HFFc6 (cell line): ENCODE measurements at places on chromosomes 2 and 18.

GRCh38 chr2:224507789-224508188 is 77.4 kb downstream of the CUL3 start:
- no peak for DNase-seq

GRCh38 chr18:26480897-26481795 is 67.2 kb downstream of the KCTD1 start:
- DNase-seq = peak; percentile 87

DNA sequence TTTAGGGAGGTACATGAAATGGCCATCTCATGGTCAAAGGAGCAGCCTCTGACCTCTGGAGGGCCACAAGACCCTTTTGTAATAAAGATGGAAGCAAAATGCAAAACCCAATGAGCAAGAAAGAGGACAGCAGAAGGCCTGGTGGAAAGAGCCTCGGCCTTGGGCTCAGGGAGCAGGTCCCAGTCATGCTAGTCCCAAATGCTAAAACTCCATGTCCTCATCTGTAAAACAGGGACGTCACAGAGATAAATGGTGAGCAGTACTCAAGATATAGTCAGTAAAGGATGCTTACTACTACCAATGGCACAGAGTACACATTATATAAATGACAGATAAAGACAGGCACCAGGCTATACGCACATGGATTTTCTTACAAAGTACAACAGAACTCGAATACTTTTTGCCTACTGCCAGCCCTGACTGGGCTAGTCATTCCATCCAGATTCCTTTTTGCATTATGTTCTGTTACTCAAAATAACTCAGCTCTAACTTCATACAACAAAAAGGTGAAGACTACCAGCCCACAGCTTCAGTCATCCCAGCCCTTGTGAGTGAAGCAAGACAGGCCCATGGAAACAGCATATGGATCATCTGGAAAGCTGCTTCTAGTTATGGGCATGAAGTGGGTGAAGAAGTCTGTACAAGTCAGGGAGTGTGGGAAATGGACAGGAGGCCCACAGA is 64.9 kb upstream of the TFCP2L1 start:
- no peak for DNase-seq

GRCh38 chr2:60351321-60351720 is 202.1 kb downstream of the BCL11A start:
- no peak for DNase-seq

- no peak for DNase-seq
These were observed 3.1 kb downstream of the ANXA4 start for GRCh38 chr2:69745035-69745434.

GRCh38 chr2:207629553-207629952 is 4.4 kb upstream of the METTL21A start:
- DNase-seq = no peak

DNA sequence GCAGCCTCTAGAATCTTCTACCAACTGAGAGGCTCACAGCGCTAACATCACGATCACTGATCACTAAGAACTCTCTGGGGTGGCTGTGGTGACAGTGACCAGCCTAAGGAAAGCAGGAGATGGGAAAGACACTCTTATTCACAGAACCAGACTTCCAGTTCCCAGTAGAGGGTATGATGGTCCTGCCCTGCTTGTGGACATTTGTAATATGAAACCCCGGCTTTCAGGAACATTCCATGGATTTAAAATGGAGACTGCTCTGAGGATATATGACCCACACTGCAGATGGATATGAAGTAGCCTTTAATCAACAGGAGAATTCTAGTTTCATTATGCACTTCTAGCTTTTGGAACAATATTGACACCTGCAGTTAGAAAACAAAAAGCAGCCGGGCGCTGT is 131.8 kb downstream of the AFF3 start:
- no peak for DNase-seq

GRCh38 chr2:127011796-127012195 is 95.2 kb downstream of the BIN1 start:
- DNase-seq = no peak

DNA sequence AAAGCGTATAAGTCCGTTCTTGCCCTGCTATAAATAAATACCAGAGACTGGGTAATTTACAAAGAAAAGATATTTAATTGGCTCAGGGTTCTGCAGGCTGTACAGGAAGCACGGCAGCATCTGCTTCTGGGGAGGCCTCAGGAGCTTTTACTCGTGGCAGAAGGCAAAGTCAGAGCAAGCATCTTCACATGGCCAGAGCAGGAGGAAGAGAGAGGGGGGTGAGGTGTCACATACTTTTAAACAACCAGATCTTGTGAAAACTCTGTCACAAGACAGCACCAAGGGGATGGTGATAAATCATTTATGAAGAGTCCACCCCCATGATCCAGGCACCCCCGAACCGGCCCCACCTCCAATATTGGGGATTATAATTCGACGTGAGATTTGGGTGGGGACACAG is 130.6 kb downstream of the LTBP1 start:
- DNase-seq = no peak

- DNase-seq = no peak
These were observed 56.7 kb downstream of the SF3B1 start for GRCh38 chr2:197378086-197378485.

- no peak for DNase-seq
These were observed 35.1 kb downstream of the ACKR3 start for GRCh38 chr2:236604575-236605344.

DNA sequence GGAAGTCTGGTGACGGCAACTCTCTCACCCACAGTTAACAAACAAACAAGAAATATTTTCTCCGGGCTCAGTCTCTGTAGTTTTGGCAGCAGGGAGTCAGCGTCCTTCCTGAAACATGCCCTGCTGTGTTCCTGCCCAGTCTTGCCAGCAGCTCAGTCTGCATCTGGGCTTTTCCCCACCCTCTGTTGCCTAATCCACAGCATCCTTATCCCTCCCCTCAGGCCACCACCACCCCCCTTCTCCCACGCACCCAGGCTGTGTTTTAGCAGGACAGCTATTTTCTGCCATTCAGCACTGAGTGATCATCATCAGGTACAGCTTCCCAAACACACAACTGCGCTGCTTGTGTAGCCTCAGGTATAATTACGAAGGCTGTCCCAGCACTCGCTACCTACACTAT is 168.2 kb downstream of the DPP10 start:
- DNase-seq = no peak

- DNase-seq = no peak
These were observed 87.7 kb upstream of the DDX18 start for GRCh38 chr2:117726747-117727146.

- DNase-seq = no peak
These were observed 48.0 kb downstream of the HDLBP start for GRCh38 chr2:241267249-241268067.

GRCh38 chr18:31979714-31980113 is 36.8 kb upstream of the TRAPPC8 start:
- no peak for DNase-seq

DNA sequence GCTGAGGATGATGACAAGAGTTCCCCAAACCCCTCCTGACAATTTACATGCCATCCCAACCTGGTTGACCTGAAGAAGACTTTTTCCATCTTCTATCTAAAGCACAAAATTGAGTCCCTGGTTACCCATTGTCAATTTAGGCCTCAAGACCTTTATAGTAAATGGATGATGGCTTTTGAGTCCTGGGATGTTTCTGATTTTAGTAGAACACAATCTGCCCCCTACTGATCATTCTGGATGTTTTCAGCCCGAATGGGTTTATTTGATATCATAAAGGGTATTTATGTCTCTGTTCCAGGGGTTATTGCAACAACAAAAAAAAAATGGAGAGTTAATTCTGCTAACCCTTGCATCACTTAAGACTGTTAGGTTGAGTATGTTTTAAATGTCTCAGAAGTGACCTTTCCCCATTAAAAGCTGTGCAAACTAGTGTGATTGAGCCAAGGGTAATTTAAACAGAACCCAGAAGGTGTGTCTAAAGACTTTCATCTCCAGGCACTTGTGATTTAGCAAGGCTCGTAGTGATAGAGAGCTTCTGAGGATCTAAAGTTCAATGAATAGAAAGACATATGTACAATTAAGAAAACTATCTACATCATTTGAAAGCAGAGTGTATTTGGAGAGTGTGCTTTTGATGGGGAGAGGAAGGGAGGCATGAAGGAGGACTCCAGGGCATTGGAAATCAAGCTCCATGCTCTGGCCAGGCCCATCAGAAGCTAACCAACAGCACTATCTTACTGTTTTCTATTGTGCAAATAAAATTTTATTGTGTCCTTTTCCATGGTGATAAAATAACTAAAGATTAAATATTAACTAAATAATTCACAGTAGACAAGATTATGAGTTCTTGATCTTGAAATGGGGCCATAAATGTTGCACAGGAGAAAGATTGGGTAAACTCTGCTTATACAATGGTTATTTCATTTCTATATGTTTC is 96.6 kb upstream of the NOSTRIN start:
- DNase-seq = peak; percentile 21

- DNase-seq = no peak
These were observed 2.6 kb upstream of the BCL2 start for GRCh38 chr18:63322206-63322605.

- no peak for DNase-seq
These were observed 45.1 kb upstream of the SETBP1 start for GRCh38 chr18:44635546-44635945.

- DNase-seq = no peak
These were observed 118.1 kb downstream of the ABCA12 start for GRCh38 chr2:215020283-215020682.

DNA sequence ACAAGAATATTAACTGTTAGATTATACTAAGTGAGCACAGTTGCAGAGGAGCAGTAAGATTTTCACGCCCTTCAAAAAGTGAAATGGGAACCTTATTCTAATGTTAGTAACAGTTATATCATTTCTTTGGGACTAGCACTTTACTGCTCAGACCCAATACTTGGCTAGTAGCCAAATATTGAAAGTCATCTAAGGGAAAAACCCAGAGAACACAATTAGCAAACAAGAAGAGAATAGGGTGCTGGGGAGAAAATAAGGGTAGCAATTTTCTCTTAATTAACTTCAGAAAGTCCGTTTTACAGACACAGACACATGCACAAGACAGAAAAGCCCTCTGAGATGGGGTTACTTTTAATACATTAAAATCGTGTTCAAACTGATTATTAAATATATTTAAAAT is 71.8 kb downstream of the ID2 start:
- DNase-seq = no peak

DNA sequence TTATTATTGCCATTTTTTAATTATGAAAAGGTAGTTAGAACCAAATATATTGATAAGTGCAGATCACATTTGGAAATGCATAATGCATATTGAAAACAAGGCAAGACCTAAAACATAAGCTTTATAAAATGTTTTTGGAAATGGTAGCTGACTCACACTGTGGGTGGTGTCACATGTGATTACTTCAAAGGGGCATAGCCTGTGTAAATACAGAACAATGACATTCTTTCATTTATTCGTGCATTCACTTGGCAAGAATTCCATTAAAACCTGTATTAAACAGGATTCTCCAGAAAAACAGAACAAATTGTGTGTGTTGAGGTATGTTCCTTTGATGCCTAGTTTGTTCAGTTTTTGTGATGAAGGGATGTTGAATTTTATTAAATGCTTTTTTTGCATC is 427.3 kb upstream of the ST6GAL2 start:
- no peak for DNase-seq

- no peak for DNase-seq
These were observed 31.7 kb downstream of the PCARE start for GRCh38 chr2:29042561-29043075.

DNA sequence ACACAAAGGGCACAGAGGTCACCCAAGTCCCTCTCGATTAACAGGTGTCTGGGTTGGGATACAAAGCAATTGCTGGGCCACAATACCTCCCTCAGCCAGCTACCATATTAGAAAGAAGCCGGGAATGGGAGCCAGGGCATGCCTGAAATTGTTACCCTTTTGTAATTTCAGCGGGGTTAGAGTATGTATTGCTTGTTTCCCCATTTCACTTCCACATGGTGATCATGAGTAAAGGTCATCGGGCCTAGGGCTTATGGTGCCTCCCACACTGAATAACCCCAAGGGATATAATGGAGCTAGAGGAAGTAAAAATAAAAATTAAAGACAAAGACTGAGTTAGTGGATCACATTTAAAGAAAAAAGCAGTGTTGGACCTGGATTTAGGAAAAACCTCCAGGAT is 437.2 kb upstream of the KLHL29 start:
- DNase-seq = no peak

GRCh38 chr2:173544641-173545363 is 190.1 kb downstream of the CDCA7 start:
- DNase-seq = no peak

DNA sequence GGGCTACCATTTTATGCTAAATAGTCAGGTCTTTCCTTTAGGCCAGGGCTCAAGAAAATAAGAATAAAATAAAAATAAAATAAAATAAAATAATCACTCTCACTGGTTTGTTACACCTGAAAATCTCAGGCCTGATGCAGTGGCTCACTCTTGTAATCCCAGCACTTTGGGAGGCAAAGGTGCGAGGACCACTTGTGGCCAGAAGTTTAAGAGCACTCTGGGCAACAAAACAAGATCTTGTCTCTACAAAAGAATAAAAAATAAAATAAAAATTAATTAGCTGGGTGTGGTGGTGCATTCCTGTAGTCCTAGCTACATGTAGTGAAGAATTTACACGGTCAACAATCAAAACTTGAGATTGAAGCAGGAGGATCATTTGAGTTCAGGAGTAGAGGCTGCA is 159.4 kb downstream of the NRXN1 start:
- no peak for DNase-seq

DNA sequence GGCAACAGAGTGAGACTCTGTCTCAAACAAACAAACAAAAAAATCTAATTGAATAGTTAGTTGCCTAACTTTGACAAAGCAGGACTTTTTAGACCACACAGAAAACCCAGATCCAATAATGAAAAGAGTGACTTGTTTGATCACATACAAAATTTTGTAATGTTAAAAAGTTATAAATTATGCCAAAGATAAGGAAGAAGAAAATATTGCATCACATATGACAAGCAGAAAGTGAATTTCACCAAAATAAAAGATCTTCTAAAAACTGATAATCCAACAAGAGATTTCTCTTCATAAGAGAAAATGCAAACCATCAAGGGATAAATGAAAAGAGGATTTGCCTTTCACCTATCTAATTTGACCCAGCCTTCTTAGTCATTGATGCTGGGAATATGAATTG is 2.8 kb upstream of the RMP24 start:
- DNase-seq = no peak

DNA sequence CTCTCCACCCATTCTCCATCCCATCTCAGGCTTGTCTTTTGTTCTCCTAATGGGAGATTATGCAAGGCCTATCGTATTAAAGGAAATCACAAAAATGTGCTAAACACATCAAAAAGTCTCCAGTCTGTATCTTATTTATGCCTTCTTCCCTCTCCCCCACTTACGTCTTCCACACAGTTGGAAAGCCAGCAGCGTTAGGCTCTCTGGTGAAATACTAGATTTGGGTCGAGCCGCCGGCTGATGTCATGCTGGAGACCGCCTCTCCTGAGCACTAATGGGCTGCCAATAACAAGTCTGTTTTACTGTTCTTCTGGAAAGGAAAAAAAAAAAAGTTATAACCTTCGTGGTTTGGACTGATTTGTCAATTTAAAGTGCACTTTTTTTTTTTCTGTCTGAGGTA is 182.7 kb upstream of the SIX2 start:
- no peak for DNase-seq

GRCh38 chr18:24033641-24034412 is 19.3 kb downstream of the TTC39C start:
- no peak for DNase-seq
